MCF 10A (cell line): ENCODE measurements at places on chromosomes 12 and 14.

GRCh38 chr14:58587271-58587670 lies 50.5 kb upstream of the DACT1 start:
- DNase-seq, result no peak

DNA sequence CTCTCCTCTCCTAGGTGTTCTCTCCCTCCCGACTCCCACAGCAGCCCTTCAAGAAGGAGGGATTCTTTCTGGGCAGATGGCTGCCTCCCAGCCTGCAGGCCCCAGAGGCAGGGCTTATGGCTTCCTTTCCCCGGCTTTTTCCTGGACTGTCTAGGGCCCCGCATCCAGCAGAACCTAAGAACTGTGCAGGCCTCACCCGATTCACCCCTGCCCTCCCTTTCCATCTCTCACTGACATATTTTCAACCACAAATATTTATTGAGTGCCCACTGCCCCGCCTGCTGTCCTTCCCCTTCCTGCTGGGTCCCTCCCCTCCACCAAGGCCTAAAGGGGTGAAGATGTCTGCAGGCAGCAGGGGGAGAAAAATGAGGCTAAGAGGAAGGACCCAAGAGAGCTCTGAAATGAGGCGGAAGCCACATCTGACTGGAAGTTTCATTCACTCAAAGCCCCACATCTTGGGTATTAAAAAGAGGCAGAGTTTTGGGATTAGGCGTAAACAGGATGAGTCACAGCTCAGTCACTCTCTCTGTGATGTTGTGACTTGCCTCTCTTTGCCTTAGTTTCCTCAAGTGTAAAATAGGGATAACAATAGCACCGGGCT lies 2.9 kb downstream of the SCNN1A start:
- DNase-seq, result peak; percentile 87

DNA sequence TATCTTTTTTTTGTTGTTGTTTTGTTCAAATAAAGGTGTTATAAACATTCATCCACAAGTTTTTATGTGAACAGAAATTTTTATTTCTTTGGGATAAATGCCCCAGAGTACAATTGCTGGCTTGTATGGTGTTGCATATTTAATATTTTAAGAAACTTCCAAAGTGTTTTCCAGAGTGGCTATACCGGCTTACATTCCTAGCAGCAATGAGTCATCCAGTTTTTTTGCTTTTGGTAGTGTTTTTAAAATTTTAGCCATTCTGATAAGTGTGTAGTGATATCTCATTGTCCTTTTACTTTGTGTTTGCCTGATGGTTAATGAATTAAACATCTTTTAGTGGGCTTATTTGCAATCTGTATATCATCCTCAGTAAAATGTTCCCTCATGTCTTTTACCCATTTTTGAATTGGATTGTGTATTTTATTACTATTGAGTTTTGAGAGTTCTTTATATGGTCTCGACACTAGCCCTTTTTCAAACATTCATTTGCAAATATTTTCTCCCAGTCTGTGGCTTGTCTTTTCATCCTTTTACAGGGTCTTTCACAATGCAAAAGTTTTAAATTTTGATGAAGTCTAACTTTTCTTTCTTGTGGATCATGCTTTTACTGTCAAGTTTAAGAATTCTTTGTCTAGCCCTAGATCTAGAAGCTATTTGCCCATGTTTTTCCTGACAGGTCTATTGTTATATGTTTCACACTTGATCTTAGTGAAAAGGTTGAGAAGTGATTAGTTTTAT lies 29.5 kb downstream of the PPP4R4 start:
- no peak for DNase-seq

GRCh38 chr12:645563-646071 lies 17.6 kb downstream of the NINJ2 start:
- peak; percentile 32 for DNase-seq

DNA sequence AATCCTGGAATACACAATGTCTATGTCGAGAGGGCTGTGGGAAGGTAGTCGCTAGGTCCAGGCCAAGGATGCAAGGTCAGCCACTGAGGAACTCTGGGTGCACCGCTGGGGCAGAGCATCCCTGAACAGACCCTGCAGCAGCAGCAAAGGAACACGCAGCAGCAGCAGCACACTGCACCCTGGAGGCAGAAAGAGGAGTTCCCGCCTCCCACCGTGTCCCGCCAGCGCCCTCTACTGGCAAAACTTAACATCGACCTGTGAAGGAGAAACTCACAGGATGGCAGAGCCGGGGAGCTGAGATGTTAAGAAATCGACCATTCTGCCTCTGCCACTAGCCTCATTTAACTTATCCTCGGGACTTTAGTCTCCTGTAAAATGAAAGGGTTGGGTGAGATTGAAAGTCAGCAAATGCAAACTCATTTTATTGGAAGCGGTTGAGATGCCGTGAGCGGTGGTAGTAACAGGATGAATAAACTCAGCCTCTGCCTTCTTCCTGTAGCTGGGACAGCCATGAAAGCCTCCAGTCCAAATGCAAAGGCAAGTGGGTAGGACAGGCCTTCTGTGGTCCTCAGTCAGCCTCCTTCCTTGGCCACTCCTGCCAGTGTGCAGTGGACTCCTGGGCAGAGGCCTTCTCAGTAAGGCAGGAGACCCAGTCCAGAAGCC lies 45.6 kb downstream of the STAB2 start:
- DNase-seq, result peak; percentile 82

GRCh38 chr12:5685935-5686334 lies 254.0 kb downstream of the NTF3 start:
- DNase-seq, result no peak

DNA sequence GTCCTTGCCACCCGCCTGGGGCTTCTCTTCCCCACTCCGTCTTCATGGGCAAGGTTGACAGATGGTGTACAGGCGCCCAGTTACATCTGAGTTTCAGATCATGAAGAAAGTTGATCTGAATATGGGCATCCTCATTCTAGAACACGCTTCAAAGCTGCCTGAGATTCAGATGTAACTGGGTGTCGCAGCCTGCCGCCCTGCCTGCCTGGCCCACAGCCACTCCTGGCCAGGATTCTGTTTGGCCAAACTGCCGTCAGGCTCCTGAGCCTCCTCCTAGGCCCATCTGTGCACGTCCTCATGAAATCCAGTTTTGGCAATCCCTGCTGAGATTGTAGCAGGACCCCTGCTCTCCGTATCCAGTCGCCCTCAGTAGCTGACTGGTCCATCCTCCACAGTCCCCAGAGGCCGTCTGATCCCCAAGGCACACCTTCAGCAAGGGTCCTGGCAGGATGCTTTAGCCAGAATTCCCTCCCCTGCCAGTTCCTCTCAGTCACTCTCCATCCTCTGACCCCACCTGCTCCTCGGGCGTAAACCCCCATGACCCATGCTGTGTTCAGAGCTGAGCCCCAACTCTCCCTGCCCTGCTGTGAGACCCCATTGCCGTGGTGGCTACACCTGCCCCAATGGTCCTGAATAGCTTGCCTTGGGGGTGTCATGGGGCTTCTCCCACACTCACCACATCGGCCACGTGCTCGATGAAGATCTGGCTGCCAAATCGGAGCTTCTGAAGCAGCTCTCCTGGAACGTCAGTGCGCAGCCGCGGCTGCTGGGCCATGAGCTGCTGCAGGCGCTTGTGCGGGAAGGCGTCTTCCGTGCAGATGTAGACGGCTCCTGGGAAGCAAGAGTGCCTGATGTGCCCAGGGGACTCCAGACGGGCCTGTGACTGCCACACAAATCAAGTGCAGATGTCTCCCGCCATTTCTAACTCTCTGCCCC lies 12.5 kb downstream of the XRCC3 start:
- no peak for DNase-seq

GRCh38 chr14:45038865-45039264 lies 45.1 kb upstream of the PRPF39 start:
- DNase-seq, result no peak

GRCh38 chr12:21718944-21719650 lies 55.4 kb downstream of the KCNJ8 start:
- DNase-seq, result no peak

GRCh38 chr12:117494833-117495655 lies 133.6 kb upstream of the NOS1 start:
- no peak for DNase-seq

GRCh38 chr14:29273513-29273912 lies 506.9 kb downstream of the FOXG1 start:
- no peak for DNase-seq

DNA sequence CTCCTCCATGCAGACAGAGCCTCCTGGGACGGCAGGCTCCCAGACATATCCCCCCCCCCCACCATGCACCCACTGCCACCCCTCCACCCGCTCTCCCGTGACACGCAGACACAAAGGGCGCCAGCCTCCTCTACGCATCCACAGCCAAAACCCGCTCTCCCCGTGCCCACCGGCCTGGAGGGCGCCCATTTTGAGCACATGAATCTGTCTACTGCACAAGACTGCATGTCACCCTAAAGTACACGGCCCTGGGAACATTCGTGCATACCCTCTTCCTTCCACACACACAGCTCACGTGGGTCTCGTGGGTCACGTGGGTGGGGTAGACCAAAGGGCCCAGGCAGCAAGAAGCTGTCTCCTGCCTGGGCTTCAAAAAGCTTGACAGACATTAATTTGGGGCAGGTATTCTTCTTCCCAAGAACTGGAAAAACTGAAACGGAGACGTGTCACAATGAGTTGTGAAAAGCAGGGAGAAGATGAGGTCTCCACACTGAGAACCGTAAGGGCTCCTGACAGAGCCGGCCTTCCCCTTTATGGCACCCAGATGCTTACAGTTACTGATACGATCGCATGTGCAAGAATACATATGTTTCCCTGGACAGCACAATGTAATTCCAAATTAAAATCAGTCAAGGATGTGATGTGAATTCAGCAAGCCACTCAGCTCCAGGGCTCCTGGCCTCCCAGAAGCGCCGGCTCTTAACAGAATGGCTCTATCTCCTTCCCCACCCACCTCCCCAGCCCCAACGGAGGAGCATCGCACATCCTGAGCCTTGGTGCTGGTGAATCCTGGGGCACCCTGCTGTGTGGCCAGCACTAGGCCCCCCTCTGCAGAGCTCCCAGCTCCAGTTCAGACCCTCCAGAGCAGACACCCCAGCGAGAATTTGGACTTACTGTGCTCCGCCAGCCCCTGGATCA lies 1.9 kb downstream of the TGFB3 start:
- DNase-seq, result no peak

DNA sequence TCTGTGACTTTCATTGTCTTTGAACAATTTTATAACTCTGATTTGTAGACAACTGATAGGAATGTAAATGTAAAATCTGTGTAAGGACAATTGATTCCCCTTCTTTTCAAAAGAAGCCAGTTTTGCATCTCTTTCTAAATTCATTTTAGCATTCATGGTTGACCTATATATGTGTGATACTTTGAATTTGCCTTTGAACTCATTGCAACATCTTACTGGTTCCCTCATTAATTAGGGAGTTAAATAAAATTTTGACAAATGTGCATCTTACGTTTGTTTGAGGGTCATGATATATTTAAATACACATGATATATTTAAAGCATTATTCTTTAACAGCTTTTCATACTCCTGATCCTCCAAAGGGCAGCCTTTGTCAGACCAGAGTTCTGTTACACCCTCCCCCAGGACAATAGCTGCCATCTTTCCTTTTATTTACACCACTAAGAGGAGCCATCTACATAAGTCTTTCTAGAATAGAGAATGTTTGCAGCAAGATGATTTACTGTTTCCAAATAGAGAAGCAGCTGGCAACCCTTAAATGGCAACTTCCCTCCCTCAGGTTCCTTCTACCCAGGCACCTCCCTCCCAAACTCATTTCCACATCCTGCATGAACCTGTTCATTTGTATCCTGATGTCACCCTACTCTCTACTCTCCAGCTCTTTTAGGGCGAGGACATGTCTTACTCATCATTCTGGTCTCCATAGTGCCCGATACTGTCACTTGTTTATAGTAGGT lies 40.2 kb upstream of the APPL2 start:
- DNase-seq, result no peak

GRCh38 chr14:21521501-21521900 lies 4.6 kb downstream of the SALL2 start:
- peak; percentile 13 for DNase-seq

DNA sequence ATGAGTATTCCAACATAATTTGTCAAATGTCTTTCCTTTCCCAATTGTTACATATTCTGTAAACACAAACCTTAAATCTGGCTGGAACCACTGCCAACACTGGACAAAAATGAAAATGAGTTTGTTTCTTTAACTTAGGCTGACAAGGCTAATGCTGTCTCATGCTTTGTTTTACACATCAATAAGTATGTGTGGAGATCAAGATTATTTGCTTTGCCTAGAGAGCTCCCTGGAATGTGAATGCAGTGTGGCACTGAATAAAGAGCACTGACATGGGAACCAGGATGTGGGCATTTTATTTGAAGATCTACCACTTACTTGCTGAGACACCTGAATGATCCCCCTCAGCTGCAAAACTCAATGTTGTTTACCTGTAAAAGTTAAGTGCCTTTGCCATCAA lies 61.7 kb downstream of the RALGAPA1 start:
- no peak for DNase-seq

- DNase-seq, result no peak
Observed at GRCh38 chr12:15474766-15475165, 152.5 kb downstream of the PTPRO start.

GRCh38 chr12:19546611-19547162 lies 107.4 kb downstream of the AEBP2 start:
- DNase-seq, result no peak

DNA sequence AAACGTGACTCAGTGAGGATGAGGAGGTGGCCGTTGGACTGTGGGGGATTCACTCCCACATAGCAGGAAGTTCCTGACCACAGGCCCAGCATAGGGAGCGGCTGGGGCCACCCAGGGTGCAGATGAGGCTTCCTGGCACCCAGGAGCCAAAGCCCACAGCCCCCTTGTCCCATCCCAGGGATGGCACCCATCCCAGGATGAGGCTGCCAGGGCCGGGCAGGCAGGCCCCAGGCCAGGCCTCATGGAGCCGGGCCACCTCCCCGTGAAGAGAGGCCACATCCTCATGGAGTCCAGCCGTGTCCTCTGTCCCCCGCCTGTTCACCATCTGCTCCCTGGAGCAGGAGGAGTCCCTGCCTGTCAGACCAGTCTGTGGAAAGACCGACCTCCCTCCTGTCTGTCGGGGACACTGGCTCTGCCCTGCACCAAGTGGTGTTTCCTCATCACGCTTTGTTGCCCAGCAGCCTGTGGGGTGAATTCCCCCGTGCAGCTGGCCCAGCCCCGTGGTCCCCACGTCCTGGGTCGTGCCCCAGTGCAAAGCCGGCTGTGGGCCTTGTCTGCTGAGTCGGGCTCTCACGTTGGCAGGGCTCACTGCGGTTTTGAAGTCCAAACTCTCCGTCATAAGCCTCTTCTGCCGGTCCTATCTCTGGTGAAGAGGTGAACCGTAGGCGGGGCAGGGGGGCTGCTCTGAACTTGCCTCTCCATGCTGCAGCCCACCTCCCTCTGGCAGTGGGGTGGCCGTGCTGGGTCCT lies 24.5 kb downstream of the MMP17 start:
- DNase-seq, result no peak

DNA sequence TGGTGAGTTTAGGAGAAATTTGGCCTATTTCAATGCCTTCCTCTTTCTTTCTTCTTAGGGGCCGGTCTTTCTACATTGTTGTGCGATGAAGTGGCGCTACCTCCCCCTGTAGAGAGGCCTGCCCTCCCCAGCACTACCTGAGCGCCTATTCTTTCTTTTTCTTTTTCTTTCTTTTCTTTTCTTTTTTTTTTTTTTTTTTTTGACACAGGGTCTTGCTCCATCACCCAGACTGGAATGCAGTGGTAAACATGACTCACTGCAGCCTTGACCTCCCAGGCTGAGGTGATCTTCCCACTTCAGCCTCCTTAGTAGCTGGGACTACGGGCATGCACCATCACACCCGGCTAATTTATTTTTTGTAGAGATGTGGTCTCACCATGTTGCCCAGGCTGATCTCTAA lies 136.1 kb upstream of the MAX start:
- peak; percentile 86 for DNase-seq
